ENCODE measurements at places on chromosomes 11 and 22.

- peaks cover 7% of the 10 kb centered on the region for H3K4me1 ChIP-seq
- H3K27me3 ChIP-seq = 0 out of 2 replicates have a peak, but pooled peaks cover 2% of the 10 kb centered on the region
- peak; percentile 68 for DNase-seq
- H3K36me3 ChIP-seq = no peaks in the 10 kb centered on the region
- no peak overlapping the region for H3K27ac ChIP-seq
- H3K4me3 ChIP-seq = no peak overlapping the region
Measured at GRCh38 chr11:45964911-45965389, 42.5 kb downstream of the LARGE2 start.

- peak overlapping the region; percentile 70 for H3K27ac ChIP-seq
- peaks cover 28% of the 10 kb centered on the region for H3K4me1 ChIP-seq
- peak; percentile 60 for DNase-seq
Measured at GRCh38 chr11:72831521-72832300, 17.5 kb downstream of the ATG16L2 start.

GRCh38 chr11:27882066-27882697 lies 181.9 kb upstream of the BDNF start:
- 0 out of 2 replicates have a peak, but pooled peaks cover 4% of the 10 kb centered on the region for H3K36me3 ChIP-seq
- H3K27ac ChIP-seq = peak overlapping the region; percentile 46
- peaks cover 25% of the 10 kb centered on the region for H3K4me1 ChIP-seq
- H3K4me3 ChIP-seq = peak overlapping the region; percentile 21
- DNase-seq = peak; percentile 30

DNA sequence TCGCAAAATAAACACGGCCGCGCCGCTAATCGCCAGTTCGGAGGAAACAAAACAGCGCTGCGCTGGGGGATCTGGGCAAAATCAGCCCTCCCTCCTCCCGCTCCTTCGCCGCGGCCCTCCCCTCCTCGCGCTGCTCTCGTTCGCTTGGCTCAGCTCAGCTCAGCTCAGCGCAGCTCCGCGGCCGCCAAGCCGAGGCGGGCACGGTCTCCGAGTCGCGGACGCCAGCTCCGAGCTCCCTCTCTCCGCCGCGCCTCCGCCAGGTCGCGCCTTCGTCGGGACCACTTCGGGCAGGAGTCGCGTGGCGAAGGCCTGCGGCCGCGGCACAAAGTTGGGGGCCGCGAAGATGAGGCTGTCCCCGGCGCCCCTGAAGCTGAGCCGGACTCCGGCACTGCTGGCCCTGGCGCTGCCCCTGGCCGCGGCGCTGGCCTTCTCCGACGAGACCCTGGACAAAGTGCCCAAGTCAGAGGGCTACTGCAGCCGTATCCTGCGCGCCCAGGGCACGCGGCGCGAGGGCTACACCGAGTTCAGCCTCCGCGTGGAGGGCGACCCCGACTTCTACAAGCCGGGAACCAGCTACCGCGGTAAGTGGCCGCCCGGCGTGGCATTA lies at the start of gene SPON1:
Gene SPON1 (plus strand): TSS at position 162 of the 607 bp plus-strand sequence. CDS start 182 bp downstream, at position 344.
- H3K36me3 ChIP-seq = no peaks in the 10 kb centered on the region
- H3K4me3 ChIP-seq = no peak within 1 kb of the TSS
- H3K4me1 ChIP-seq = no peaks in the 10 kb centered on the region
- H3K27ac ChIP-seq = no peak within 1 kb of the TSS
- no peak for DNase-seq

GRCh38 chr11:122977470-122978298 lies 4.0 kb downstream of the BSX start:
- no peak for DNase-seq
- peaks cover 5% of the 10 kb centered on the region for H3K36me3 ChIP-seq
- H3K4me3 ChIP-seq = no peak overlapping the region
- no peak overlapping the region for H3K27ac ChIP-seq
- no peaks in the 10 kb centered on the region for H3K4me1 ChIP-seq
- H3K27me3 ChIP-seq = peaks cover 75% of the 10 kb centered on the region

- no peak for DNase-seq
- peaks cover 44% of the 10 kb centered on the region for H3K4me1 ChIP-seq
- no peak overlapping the region for H3K27ac ChIP-seq
- H3K4me3 ChIP-seq = no peak overlapping the region
- no peaks in the 10 kb centered on the region for H3K27me3 ChIP-seq
- peaks cover 12% of the 10 kb centered on the region for H3K36me3 ChIP-seq
Measured at GRCh38 chr11:73565804-73566203, 32.1 kb downstream of the FAM168A start.

GRCh38 chr11:121426476-121427399 lies 25.4 kb upstream of the SORL1 start:
- H3K4me1 ChIP-seq = no peaks in the 10 kb centered on the region
- DNase-seq = no peak
- peaks cover 29% of the 10 kb centered on the region for H3K27me3 ChIP-seq
- H3K36me3 ChIP-seq = no peaks in the 10 kb centered on the region
- H3K27ac ChIP-seq = no peak overlapping the region
- no peak overlapping the region for H3K4me3 ChIP-seq

DNA sequence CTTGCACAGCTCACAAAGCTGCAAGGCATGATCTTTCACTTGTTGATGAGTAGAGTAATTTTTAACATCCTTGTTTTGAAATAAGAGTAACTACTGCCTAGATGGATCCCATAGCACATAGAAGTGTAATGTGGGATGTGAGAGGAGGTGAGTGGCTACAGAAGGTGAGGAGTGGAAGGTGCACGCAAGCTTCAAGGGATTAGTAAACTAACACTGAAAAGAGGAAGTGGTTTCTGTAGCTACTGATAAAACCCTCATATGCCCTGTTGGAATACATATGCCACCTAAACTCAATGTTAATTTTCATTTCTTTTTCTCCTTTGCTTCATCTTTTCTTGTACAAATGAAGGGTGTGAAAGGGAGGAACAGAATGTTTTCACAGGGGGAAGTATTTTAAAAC lies 22.0 kb upstream of the CTSC start:
- DNase-seq = no peak
- peaks cover 3% of the 10 kb centered on the region for H3K27me3 ChIP-seq
- no peak overlapping the region for H3K4me3 ChIP-seq
- H3K27ac ChIP-seq = no peak overlapping the region

- H3K27ac ChIP-seq = no peak overlapping the region
- no peak overlapping the region for H3K4me3 ChIP-seq
- DNase-seq = no peak
- peaks cover 2% of the 10 kb centered on the region for H3K27me3 ChIP-seq
Measured at GRCh38 chr22:48695251-48695650, 1132.4 kb downstream of the BRD1 start.

DNA sequence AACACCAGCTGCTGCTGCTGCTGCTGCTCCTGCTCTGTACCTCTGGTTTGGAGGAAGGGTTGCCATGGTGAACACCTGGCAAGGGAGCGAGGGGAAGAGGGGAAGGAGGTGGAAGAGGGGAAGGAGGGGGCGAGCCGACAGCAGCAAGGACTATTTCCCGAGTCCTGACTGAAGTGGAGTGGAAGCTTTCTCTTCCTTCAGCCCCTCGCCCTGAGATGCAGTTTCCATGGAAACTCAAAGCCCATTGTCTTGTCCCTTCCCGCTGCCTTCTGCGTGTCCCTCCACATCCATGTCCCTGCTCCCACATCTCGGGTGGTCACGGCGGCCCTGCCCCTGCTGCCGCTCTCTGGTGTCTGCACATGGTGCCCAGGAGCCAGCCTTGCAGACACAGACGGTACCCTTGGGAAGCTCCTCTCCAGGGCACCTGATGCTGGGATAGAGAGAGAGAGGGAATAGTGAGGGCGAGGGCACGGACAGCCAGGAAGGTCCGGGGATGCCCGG lies 28.6 kb downstream of the FAM83F start:
- no peaks in the 10 kb centered on the region for H3K36me3 ChIP-seq
- no peak overlapping the region for H3K27ac ChIP-seq
- H3K4me1 ChIP-seq = no peaks in the 10 kb centered on the region
- no peak for DNase-seq
- peaks cover 22% of the 10 kb centered on the region for H3K27me3 ChIP-seq

GRCh38 chr11:94854770-94855633 lies 86.8 kb downstream of the AMOTL1 start:
- H3K4me3 ChIP-seq = no peak overlapping the region
- H3K4me1 ChIP-seq = peaks cover 2% of the 10 kb centered on the region
- DNase-seq = no peak
- H3K27me3 ChIP-seq = no peaks in the 10 kb centered on the region
- H3K27ac ChIP-seq = no peak overlapping the region
- peaks cover 55% of the 10 kb centered on the region for H3K36me3 ChIP-seq

DNA sequence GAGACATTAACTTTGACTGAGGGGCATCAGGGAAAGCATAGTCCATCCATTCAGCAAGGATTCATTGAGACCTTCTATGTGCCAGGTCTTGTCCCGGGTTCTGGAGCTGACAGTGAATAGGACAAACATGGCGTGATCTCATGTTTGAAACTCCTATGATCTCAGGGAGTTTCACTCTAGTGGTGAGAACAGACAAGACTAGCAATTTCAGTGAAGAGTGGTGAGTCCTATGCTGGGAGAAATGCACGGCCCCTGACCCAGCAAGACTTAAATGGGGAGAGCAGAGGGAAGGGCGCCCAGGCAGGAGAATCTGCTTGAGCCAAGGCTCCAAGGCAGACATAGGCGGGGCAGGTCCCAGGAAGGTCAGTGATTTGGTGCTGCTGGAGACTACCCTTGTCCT lies 155.7 kb downstream of the CEP164 start:
- H3K4me1 ChIP-seq = no peaks in the 10 kb centered on the region
- no peak for DNase-seq
- peaks cover 37% of the 10 kb centered on the region for H3K27me3 ChIP-seq
- no peaks in the 10 kb centered on the region for H3K36me3 ChIP-seq
- no peak overlapping the region for H3K27ac ChIP-seq

- H3K36me3 ChIP-seq = peaks cover 15% of the 10 kb centered on the region
- peaks cover 2% of the 10 kb centered on the region for H3K27me3 ChIP-seq
- H3K27ac ChIP-seq = peak overlapping the region; percentile 25
- no peak overlapping the region for H3K4me3 ChIP-seq
- H3K4me1 ChIP-seq = peaks cover 42% of the 10 kb centered on the region
- DNase-seq = no peak
Measured at GRCh38 chr22:45584621-45585436, 82.1 kb downstream of the FBLN1 start.
